ENCODE measurements at places on chromosomes 12 and 14.
A peak's percentile ranks its signal among the peaks of the same experiment; 100 is the strongest.

DNA sequence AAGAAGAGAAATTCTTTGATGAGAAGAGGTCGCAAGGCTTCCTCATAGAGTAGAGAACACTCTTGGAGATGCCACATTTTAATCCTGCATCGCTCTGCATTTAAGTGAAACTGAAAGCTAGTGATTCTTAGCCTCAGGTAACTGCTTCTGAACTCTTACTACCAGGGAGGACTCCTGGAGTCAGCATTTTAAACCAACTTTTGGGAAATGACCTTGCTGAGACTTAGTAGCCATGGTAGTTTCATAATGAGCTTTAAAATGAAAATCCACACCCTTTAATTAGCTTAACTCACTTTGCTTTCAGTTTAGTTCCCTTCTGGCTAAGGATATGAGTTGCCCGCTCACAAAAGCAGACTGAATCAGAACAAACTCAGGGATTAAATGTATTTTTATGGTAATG is 80.3 kb downstream of the SYNE2 start:
- no peak for DNase-seq

- DNase-seq, result no peak
These were observed 307.2 kb downstream of the ATP23 start for GRCh38 chr12:58248599-58248998.

DNA sequence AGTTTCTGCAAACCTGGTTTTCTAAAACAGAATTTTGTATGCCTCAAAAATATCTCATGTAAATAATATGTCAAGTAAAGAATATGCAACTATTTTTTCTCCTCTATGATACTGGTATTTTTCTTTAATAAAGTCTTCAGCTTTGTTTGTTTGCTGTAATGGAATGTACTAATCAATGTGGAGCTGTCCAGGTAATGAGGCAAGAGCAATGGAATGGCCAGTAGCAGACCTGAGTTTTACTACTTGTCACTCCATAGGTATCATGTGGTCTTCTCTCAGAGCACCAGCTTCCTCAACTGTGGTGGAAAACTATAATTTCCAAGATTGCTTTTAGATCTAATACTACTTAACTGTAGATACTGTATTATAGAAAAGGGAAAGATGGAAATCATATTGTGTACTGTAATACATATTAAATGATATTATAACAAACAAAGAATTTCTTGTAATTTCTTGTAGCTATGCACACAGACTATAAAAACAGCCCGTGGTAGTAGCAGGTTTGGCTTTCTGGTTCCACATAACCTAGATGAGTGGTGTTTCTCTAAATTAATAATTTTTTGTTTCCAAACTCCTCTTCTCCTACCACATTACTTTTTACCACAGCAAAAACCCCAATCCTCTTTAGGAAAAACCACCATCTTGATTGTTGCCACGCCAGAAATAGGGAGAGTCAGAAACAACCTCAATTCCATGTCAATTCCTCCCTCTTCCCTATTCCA is 70.6 kb downstream of the KIF21A start:
- DNase-seq, result no peak

GRCh38 chr12:49133590-49133989 is 2.4 kb upstream of the TUBA1B start:
- DNase-seq, result no peak

DNA sequence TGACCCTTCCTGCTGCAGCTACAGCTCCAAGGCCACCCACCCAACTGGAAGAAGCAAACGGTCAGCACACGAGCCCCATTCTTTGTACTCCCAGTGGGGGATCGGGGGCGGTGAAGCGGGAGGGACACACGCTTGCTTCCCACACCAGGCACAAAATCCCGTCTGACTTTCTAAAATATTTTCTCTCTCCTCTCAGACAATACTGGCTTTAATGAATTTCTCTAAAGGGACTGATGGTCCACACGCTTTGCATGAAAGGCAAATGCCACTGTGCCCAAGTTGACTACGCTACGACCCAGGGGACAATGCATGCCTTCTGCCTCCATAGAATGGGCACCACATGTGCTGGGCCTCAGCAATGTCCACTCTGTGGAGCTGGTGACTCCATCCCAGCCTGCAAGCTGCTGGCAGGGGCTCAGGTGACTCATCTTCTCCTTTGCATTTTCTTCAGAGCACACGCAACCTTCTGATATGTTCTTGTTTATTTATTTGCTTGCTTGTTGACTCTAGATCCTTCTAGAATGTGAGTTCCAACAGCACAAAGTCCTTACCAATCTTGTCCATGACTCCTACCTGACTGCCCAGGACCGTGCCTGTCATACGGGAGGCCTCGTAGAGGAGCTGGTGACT is 15.6 kb downstream of the SYNE3 start:
- DNase-seq, result no peak

- DNase-seq, result no peak
These were observed 8.9 kb downstream of the CLEC12A start for GRCh38 chr12:9980126-9980525.

GRCh38 chr12:50894241-50894640 is 51.5 kb downstream of the TMPRSS12 start:
- no peak for DNase-seq

DNA sequence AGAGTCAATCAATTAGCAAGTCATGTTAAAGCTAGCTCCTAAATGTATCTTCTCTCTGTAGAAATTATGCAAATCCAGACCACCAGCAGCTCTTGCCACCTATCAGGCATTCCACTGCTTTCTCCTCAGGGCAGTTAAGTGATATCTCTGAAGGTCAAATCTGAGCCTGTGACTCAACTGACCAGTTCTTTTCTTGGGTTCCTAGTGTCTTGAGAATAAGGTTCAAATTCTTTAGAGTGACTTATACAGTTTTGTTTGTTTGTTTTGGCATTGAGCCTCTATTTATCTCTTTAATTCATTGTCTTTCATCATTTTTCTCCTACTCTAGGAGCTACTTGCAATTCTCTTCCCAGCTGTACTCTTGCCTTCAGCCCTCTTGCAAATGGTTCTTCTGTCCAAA is 2.5 kb upstream of the LRIG3 start:
- DNase-seq, result no peak

GRCh38 chr12:89568484-89568883 is 42.6 kb upstream of the POC1B start:
- DNase-seq, result no peak

- no peak for DNase-seq
These were observed 9.5 kb upstream of the KRT7 start for GRCh38 chr12:52223406-52224039.

GRCh38 chr12:40762072-40762471 is 69.8 kb downstream of the CNTN1 start:
- DNase-seq, result no peak

DNA sequence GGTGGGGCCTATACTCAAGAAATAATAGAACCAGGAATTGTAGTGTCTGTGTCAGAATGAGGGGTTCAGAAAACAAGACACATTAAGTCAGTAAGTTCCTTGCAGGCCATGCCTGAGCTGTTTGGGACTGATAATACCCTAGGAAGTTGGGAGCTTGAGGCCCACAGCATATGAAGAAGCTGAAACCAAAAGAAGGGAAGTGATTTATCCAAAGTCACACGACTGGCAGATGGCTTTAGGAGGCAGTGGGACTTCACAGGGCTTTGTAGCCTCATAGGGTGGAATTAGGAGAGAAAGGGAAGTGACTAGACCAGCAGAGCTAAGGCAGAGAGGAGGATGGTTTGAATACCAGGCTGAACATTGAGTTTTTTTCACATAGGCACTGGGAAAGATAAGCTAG is 56.6 kb upstream of the SRSF5 start:
- peak; percentile 35 for DNase-seq

GRCh38 chr12:127723251-127723650 is 543.7 kb upstream of the TMEM132C start:
- peak; percentile 89 for DNase-seq

DNA sequence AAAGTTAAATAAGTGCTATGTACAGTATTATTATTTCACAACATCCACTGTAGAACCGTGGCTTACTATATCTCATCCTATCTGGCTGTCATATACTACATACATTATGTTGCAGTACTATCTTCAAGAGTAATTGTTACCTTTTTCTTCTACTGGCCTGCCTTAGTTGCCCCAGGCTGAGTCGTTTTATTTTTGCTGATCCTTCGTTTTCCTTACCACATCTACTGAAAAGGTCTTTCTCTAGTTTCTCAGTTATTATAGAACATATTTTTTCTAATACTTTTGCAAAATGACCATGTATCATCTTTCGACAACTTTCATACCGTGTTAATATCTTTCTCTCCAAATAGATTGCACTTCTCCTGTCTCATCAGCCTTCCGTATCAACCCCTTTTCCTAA is 523.1 kb downstream of the SOX5 start:
- DNase-seq, result no peak

DNA sequence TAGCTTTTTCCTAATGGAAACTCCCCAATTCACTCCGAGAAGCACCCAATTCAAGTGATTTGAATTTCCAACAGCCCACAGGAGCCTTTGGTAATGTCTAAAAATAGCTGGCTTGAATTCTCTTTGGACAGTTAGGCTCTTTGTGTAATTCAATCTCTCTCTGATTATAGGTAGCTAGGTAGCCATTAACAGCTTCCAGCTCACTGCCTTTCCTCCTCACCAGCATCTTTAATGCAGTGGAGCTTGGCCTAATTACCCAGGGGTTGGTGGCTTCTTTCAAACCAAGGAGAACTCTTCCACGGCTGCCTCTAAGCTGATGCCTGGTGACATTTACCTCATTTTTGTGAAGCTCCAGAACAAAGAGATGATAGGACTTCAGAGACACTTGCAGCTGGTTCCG is 86.4 kb downstream of the WSCD2 start:
- no peak for DNase-seq

DNA sequence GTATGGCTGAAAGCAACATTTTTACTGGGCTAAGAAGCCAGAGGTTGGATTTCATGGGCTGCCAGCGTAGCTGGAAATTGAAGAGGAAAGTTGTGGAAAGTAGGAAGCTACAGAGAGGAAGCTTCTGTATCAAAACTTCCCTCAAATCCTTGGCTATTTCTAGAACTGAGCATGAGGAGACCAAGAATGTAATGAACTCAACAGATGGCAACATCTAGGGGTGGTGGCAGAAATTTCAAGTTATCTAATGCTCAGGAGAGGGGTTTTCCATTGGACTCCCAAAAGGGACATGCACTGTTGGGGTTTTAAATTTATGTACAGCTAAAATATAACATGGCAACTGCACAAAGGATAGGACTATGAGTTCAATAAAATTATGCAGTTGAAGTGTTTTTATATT is 151.3 kb downstream of the DHRS2 start:
- no peak for DNase-seq

- DNase-seq, result no peak
These were observed 32.9 kb downstream of the SYNE3 start for GRCh38 chr14:95483309-95484165.

- DNase-seq, result no peak
These were observed 413.7 kb downstream of the PCNX1 start for GRCh38 chr14:71320734-71321573.

DNA sequence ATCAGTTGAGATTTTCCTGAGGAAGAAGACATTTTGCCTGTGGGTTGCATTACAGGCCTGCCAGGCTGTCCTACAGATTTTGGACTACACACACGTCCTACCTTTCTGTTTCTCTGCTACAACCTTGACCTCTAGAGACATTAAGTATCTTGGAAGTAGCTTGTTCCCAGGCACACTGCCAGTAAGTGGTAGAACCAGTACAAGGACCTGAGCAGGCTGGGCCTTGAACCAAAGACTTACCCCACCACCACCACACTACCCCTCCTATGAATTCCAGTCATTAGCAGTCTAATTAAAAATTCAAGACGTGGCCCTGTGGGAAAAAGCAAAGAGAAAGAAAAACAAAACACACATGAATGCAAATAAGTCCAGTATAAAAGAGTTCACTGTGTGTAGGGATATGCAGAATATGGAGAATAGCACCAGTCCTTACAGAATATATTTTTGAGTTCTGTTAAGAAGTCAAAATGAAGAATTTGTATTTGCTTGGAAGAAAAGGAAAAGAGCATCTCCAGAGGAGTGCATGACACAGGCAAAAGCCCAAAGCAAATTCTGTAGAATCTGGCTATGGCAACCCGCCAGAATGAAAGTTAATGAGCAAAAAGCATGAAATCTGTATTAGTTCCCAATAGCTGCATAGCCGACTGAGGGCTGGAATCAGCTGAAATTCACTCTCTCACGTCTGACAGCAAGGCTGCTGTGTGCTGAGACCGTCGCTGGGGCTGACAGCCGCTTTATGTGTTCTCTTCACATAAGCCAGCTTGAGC is 74.3 kb upstream of the ST8SIA1 start:
- no peak for DNase-seq

- no peak for DNase-seq
These were observed 236.5 kb upstream of the GRIP1 start for GRCh38 chr12:66915306-66915904.

DNA sequence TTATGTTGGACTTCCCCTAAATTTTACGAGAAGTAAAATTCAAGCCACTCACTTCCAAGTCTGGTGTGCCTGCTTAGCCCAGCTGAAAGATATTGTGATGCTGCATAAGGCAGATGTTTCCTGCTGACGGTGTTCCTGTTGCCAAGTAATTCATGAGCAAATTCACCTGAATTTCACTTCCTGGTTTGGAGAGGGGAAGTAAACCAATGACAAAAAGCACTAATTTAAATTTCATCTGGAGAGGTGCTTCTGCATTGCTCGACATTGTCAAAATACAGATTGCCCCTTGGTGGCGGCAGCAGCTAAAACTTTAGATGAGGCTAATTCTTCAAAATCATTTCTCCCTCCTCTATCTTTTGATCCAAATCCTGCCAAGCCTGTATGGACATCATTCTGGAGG is 281.1 kb downstream of the AACS start:
- DNase-seq, result no peak

DNA sequence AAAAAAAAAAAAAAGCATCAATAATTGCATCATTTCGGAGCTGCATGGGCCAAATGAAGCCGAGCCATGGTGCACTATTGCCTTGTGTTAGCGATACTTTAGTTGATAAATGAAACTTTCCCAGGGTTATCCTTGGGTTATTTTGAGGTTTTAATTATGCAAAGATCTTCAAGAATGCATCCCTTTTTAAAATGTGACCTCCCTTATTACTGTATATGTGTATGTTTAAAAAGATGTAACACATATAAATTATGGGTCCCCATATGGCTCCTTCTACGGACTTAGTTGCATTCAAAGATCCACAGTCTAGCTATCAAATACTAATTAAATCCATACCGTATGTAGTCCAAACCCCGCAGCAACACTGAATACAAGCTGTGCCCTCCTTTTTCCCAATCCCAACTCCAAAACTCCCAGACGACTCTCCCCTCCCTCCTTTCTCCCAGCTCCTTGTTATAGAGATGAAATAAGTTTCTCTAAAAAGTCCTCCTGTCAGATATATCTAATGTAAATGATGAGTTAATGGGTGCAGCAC is 129.3 kb upstream of the MAP1LC3B2 start:
- no peak for DNase-seq

DNA sequence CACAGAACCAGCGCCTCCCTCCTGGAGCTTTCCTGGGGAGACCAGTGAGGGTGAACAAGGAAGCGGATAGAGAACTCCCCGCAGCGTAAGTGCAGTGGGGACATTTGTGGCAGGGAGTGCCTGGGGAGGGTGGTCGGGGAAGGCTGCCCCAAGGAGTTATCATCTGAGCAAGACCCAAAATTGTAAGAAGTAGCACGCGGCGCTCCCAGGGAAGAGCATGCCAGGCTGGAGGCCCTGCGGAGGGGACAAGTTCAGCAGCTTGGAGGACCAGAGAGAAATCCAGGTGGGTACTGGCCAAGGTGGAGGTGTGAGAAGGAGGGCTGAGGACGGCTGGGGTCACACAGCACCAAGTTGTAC is 46.2 kb upstream of the RIMBP2 start:
- no peak for DNase-seq

All from DMS 273 treated with DMSO at 0.1 percent for 48 hours (cell line).